ENCODE measurements at places on chromosomes 12 and 14. TPM values are rescaled to one million over a fixed set of nuclear protein-coding genes. Genes with fewer than 3 reads are reported as not detected.

TMEM179 gene
- total RNA-seq = not detected

DNA sequence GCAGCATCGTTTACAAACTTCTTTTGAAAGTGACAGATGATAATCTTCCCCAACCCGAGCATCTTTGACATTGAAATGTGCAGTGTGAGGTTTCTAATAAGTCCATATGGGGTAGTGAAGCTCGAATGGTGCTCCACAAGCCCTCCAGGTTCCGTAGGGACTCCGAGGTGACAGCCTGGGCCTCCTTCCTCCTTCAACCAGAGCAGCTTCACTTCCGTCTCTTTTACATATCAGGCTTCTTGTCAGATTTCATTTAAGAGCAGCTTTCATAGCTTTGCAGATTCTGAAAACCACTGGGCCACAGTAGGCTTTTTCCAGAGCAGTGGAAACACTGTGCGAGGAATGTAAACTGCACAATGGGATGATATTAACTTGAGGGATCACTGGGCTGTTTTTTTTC lies 103.6 kb upstream of the CPM start:
- no peak overlapping the region for H3K27ac ChIP-seq
- H3K36me3 ChIP-seq = no peaks in the 10 kb centered on the region
- no peak for DNase-seq
- no peaks in the 10 kb centered on the region for H3K4me1 ChIP-seq
- H3K4me3 ChIP-seq = no peak overlapping the region

NOXRED1 gene
- total RNA-seq = 0.71 TPM

FGF6 gene
- not detected for total RNA-seq

SRRM4 gene
- not detected for total RNA-seq

DNA sequence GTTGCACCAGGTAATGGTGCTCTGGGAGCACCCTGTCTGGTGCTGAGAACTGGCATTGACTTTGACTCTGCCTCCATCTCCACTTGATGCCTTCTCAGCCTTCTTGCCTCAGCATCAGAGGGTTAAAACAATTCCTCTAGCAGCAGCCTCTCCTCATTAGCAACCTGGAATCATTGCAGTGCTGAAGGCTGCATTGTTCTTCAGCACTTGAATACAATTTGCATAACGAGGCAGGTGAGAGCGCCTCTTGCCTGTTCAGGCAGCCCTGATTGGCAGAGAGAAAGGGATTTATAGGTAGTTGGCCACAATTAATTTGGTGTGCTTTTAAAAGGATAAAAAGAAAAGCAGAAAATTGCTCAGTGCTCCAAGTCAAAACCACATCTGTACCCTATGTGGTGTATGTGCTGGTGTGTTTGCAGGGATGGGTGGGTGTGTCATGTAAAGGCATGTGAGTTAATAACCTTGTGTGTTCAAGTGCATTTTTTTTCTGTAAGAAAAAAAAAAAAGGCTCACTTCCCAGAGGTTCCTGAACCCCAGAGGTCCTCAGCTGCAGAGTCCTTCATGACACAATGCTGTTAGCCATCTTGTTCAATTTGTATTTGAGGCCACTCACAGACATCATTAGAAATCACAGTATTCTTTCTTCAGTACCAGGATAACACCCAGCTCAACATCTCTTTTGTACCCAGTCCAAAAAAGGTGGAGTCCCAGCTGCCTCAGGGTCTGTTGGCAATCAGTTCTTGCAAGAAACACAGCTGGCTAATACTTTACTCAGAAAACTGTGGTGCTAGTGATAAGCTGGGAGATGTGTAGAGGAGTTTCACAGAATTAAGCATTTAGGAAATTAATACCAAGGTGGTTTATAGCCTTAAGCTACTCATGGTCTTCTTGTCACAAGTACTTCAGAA lies 385.6 kb downstream of the GRIN2B start:
- DNase-seq = no peak
- peaks cover 11% of the 10 kb centered on the region for H3K4me1 ChIP-seq
- peaks cover 2% of the 10 kb centered on the region for H3K36me3 ChIP-seq
- H3K27me3 ChIP-seq = peaks cover 1% of the 10 kb centered on the region
- no peak overlapping the region for H3K27ac ChIP-seq
- H3K4me3 ChIP-seq = no peak overlapping the region

SDR9C7 gene
- total RNA-seq = not detected

GRCh38 chr12:48008950-48009349 lies 4.7 kb upstream of the COL2A1 start:
- H3K4me1 ChIP-seq = no peaks in the 10 kb centered on the region
- no peak overlapping the region for H3K27ac ChIP-seq
- DNase-seq = no peak
- H3K36me3 ChIP-seq = no peaks in the 10 kb centered on the region

- peak overlapping the region; percentile 46 for H3K27ac ChIP-seq
- no peaks in the 10 kb centered on the region for H3K27me3 ChIP-seq
- H3K4me3 ChIP-seq = peak overlapping the region; percentile 11
- peaks cover 26% of the 10 kb centered on the region for H3K4me1 ChIP-seq
Observed at GRCh38 chr12:121592320-121592719, 11.5 kb upstream of the KDM2B start.

DNA sequence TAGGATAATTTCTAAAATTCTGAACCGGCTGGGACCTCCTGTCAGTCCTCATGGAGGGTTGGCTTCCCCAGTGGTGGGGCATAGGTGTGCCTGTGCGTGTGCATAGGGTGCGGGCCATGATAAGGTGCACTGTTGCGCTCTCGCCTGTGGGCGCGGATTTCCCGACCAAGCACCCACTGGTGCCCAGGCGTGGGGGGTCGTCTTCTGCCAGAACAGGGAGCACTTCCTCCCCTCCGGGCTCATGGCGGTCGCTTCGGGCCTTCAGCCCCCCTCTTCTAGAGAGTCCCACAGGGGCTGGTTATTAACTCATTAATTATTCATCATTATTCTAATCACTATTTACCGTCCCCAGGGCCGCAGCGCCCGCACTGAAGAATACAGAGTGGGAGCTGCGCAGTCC lies 2.8 kb downstream of the C1QL4 start:
- H3K4me3 ChIP-seq = no peak overlapping the region
- no peak for DNase-seq
- peaks cover 63% of the 10 kb centered on the region for H3K27me3 ChIP-seq
- no peak overlapping the region for H3K27ac ChIP-seq

MYH6 gene
- total RNA-seq = not detected
